Mesothelial cell of epicardium (in vitro differentiated cells): ENCODE measurements at places on chromosomes 5 and 9.

- no peak for DNase-seq
Observed at GRCh38 chr5:39539470-39539869, 114.7 kb upstream of the DAB2 start.

DNA sequence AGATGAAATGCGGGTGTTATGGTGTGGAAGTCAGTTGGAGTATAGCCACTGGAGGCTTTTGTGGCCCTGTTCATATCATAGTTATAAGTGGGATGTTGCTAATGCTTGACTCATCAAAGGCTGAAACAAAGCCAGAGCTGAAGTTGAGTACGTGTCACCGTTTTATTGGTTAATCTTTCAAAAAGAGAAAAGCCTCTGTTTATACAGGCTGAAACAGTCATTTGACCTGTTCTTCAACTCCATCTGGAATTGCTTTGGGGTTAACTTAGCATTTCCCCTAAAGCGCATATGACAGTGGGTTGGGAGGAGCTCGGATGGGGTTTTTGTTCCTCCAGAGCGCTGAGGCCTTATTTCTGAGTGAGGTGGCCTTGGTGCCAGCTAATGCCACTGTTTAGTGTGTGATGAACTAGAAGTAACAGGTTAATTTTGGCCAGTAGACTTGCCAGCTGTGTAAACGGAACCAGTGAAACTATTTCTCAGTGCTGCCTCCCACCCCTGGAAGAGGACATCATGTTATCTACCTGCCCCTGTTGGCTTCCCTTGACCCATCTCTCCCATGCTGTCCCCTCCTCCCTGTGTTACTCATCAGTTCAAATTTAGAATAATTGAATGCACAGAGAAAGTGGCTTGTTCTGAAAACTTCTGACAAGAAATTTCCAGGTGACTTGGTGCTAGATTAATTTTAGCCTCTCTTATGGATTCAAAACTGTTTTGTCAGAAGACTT lies 34.2 kb downstream of the MTAP start:
- DNase-seq: no peak

DNA sequence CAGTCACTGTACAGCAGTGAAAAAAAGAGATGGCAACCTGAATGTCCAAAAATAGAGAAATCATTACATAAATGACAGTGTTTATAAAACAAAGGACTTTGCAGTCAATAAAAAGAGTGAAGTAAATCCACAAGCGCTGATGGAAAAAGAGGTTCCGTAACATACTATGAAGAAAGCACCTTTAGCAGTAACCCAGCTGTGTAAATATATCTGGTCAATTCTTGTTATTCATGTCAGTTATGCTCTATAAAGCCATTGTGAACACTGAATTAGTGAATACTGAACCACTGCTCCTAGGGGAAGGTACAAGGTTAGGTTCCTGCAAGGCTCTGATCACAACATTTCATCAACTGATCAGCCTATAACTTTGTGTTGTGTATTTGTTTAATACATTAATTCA lies 39.5 kb downstream of the CCNJL start:
- DNase-seq: no peak

DNA sequence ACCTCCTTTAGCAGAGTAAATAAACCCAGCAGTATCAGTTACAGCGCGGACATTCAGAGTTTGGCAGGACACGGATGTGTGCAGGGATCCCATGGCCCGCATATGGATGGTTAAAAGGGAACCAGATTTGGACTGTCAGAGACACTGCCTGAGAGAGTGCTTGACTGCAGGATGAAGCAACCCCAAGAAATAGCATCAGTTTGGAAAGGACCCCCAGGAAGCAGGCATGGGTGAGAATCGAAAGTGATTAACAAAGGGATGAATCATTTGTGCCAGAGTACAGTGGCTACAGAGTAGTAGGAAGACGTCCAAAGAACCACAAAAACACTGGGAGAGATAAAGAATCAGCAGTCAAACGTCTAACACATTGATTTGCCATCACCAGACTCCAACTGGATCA lies 5.5 kb downstream of the C7 start:
- DNase-seq: no peak

DNA sequence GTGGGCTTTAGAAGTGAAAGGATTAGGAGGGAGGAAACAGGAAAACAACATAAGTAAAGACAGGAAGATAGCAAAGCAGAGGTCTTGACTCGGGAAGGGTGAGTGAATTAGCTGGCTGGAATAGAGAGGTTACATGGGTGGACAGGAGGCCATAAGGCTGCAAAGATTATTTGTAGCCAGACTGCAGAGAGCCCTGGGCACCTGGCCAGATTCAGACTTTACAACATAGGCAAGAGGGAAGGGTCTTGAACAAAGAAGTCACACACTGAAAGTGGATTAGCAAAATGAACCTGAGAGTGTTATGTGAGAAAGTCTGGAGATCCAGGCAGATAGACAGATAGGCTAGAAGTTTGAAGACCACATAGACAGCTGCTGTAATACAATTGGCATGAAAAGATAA lies 29.7 kb upstream of the CER1 start:
- DNase-seq: no peak

DNA sequence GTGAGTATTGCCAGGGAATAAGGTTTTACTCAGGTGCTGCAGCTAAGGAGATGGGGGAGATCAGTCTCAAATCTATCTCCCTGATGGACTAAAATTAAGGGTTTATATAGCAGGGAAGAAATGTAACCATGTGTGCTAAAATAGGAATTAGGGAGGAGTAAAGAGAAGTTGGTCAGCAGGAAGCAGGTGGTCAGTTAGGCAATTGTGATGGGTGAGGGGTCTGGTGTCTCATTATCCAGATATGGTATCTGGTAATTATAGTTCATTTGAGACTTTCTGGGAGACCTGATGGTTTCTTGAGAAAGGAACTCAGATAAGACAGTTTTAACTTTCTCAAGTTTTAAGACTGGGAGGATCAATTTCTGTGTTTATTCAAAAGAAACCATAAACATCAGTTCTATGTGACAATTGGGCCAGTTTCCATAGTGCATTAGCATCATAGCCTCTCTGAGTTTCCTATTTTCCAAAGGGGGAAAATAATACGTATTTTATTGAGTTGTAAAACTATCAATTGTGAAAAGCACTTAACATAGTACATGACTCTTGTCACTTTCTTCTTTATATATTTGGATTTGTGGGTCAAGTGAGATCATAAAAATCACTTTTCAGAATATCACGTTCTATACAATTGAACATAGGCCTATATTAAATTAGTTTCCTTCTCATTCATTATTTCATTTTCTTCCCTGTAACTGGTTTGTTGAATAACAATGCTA lies 115.9 kb downstream of the ZSWIM6 start:
- DNase-seq: no peak

DNA sequence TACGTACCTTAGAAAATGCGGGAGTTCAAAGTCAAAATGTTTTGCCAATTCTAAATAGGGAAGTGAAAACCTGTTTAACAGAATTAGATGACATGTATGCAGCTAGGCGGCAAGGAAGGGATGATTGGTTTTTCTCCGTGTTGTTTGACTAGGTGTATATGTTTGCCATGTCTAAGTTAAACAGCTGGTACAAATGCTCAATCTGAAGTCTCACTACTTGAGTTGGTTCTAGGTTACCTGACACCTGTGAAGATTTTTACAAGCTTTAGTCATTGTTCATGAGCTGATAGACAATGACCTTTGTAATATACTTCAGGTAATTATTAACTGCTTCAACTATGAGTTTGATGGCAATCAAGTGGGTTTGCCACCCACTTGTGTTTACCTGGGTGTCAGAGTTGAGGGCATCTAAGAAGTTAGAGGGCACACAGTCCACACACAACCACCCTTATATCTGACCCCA lies 74.3 kb downstream of the SLC44A1 start:
- DNase-seq: no peak
